ENCODE measurements at places on chromosomes 6 and 20. TPM values are rescaled to one million over a fixed set of nuclear protein-coding genes. Genes with fewer than 3 reads are reported as not detected.
A peak's percentile ranks its signal among the peaks of the same experiment; 100 is the strongest.

GRCh38 chr6:24240380-24240928, 114.4 kb downstream of the NRSN1 start:
- no peak for DNase-seq

Gene SLC2A4RG
- 39.8 TPM for total RNA-seq

Gene NT5E
- total RNA-seq = 5.2 TPM

GRCh38 chr20:7798176-7798575, 142.1 kb downstream of the HAO1 start:
- no peak for DNase-seq

Gene TUBB2B
- total RNA-seq = 0.67 TPM

- no peak for DNase-seq
Observed at GRCh38 chr20:1861347-1861976, 33.7 kb upstream of the SIRPA start.

Gene ASIP
- not detected for total RNA-seq

DNA sequence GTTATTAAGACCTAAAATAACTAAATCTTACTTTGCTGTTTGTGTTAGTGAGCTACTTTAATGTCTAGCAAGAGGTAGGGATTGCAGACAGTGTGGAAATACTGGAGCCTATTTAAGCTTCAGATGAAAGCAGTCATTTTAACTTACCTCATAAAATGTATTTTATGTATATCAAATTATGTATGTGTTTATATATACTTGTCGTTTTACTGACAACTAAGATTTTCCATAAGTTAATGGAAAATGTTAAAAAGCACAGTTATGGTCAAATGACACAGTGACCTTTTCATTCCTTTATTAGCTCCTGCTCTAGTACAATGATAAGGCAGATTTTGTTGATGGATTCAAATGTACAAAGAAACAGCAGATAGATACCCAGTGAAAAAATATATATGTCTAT, 34.6 kb downstream of the QKI start:
- no peak for DNase-seq

Gene BPIFB2
- total RNA-seq = not detected

Gene STX11
- total RNA-seq = 20.7 TPM

GRCh38 chr6:13280254-13280653, 48.1 kb downstream of the TBC1D7 start:
- peak; percentile 43 for DNase-seq

DNA sequence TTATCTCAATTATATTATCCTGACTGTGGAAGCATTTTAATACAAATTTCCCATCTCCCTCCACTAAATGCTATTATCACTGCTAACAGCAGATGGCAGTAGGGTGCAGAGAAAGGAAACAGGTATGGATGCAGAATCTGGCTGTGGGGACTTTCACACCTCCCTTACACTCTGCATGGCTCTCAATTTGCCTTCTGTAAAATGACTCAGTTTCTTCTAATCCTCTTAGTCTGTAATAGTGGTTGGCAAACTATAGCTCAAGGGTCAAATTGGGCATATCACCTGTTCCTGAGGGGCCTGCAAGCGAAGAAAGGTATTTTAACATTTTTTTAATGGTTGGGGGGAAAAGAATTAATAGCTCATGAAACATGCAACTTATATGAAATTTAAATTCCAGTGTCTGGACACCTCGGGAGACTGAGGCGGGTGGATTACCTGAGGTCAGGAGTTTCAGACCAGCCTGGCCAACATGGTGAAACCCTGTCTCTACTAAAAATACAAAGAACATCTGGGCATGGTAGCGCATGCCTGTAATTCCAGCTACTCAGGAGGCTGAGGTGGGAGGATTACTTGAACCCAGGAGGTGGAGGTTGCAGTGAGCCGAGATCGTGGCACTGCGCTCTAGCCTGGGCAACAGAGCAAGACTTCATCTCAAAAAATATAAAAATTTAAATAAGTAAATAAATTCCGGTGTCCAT, 83.5 kb downstream of the ZMYND8 start:
- peak; percentile 66 for DNase-seq

Gene NOX3
- total RNA-seq = not detected

DNA sequence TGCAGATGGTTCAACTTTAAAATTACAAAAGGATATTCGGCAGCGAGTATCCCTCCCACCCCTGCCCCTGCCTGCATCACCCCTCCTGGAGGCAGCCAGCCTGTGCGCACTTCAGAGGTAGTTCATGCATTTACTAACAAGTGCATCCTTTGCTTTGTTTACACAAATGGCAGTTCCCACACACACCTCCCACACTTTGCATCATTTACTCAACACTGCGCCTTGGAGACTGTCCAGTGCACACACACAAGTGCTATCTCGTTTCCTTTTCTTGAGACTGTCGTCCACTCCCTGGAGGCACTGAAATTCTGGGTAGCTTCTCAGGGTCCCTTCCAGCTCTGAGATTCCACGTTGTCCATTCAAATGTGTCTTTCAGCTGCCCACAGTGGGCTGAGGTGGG, 53.1 kb upstream of the VSX1 start:
- DNase-seq = no peak

Gene RSPO3
- total RNA-seq = not detected

DNA sequence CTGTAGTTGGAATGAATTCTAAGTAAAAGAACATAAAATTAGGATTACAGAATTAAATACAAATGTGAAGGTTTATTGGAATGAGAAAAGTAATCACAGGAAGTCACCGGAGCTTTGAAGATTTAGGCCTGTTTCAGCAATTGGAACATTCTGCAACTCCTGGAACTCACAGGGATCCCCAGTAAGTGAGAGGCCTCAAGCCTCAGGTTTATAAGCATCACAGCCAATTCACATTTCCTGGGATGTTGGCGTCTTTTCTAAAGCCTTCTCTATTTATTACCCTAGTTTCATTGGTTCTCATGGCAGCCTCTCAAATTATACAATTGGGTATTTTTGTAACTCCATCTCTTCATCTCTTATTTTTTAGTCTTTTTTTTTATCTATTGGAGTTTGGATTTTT, 90.4 kb upstream of the HIVEP1 start:
- DNase-seq = no peak

DNA sequence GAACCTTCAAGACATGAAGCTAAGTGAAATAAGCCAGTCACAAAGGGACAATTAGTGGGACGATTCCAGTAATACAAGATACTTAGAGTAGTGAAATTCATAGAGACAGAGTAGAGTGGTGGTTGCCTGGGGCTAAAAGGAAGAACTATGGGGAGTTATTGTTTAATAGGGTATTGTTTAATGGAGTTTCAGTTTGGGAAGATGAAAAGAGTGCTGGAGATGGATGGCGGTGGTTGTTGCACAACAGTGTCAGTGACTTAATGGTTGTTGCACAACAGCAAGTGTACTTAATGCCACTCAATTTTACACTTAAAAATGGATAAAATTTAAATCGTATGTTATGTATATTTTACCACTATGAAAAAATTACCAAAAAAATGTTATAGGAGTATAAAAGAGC, 209.7 kb upstream of the TENT5A start:
- DNase-seq = no peak

GRCh38 chr6:2430612-2431011, 185.2 kb upstream of the GMDS start:
- DNase-seq = no peak

Gene PROKR2
- total RNA-seq = not detected

- no peak for DNase-seq
Observed at GRCh38 chr6:44681761-44682160, 294.3 kb downstream of the CDC5L start.

DNA sequence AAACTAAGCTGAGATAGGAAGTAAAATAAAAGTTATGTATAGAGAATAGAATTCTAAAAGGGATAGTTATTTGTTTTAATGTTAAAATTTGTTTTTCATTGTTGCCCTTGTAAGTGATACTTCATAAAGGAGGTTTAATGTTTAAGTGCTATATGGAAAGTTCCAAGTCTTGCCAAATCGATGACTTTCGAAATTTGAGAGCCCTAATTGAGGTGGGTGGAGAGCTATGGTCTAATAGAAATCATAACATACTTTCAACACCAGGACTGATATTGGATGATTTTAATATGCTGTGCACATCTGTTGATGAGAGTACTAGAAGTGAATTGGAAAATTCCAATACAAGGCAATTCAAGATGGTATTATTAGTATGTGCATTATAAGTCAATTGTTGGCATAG, 64.6 kb downstream of the RNF144B start:
- no peak for DNase-seq

- DNase-seq = no peak
Observed at GRCh38 chr6:10550764-10551163, 29.6 kb downstream of the GCNT2 start.

All from activated CD8-positive, alpha-beta T cell treated with anti-CD3 and anti-CD28 coated beads for 36 hours (primary cell).